ENCODE measurements at places on chromosomes 5 and 9.

- DNase-seq = no peak
These were observed 46.3 kb downstream of the DENND1A start for GRCh38 chr9:123883634-123884033.

DNA sequence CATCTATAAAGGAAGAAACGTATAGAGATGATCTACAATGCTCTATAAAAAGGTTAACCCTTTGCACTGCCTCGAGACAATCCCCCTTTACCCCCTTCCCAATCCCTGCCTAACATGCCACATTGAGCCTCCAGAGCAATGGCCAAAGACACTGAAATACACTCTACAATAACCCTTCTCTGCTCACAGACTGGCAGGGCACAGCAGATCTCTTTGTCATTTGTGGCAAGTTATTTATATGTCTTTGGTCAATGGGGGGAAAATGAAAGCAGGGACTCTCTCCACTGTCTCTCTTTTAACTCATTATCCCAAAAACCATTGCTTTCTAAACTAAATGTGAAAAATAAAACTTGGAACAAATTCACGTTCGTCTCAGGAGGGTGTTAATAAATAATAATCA is 51.7 kb downstream of the PTCH1 start:
- no peak for DNase-seq

GRCh38 chr5:172423379-172424110 is 30.8 kb downstream of the SH3PXD2B start:
- DNase-seq = no peak

DNA sequence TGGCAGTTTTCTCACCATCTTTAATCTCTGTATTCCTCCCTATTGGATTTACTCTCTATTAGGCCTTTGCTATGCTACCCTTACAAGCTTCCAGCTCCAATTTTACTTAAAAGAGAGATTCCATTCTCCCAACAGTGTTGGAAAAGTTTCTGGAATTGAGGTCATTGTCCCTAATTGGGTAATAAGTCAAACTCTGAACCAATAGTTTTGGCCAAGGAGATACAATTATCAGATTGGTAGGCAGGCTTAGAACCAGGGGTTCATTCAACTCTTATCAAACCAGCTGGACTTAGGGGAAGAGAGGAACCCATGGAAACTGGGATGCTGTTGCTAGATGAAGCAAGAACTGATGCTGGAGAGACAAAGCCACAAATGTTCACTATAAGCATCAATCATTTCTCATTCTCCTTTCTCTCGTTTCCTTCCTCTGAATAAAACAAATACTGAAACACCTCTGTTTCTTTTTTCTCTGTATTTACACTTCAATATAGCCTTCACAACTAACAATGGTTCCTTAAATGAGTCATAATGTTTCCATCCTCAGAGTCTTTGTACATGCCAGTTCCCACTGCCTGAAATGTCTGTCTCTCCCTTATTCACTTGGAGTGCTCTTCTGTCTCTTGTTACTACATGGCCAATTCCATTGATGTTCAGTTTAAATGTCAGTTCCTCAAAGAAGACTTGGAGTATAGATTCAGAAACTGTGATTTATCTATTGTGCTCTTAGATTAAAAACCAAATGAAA is 587.3 kb downstream of the GABRG2 start:
- DNase-seq = no peak

DNA sequence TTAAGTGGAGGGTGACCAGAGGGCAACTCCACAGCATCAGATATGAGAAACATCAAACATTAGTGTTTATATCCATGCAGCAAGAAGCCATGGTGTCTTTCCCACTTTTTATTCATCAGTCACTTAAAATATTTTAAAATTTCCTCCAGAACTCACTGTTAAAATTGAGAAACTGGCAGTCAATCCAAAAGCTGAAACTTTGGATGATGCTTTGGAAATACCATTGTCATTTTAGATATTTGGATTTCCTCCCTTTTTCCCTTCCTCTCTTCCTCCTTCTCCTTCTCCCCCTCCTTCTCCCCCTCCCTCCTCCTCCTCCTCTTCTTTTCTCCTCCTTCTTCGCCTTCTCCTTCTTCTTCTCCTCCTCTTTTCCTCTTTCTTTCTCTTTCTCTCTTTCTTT is 33.1 kb upstream of the NTRK2 start:
- DNase-seq = no peak

GRCh38 chr5:120614531-120615180 is 150.6 kb downstream of the PRR16 start:
- no peak for DNase-seq

- DNase-seq = no peak
These were observed 452.0 kb upstream of the ZNF608 start for GRCh38 chr5:125198270-125198974.

GRCh38 chr5:6407558-6408259 is 29.4 kb upstream of the MED10 start:
- no peak for DNase-seq

DNA sequence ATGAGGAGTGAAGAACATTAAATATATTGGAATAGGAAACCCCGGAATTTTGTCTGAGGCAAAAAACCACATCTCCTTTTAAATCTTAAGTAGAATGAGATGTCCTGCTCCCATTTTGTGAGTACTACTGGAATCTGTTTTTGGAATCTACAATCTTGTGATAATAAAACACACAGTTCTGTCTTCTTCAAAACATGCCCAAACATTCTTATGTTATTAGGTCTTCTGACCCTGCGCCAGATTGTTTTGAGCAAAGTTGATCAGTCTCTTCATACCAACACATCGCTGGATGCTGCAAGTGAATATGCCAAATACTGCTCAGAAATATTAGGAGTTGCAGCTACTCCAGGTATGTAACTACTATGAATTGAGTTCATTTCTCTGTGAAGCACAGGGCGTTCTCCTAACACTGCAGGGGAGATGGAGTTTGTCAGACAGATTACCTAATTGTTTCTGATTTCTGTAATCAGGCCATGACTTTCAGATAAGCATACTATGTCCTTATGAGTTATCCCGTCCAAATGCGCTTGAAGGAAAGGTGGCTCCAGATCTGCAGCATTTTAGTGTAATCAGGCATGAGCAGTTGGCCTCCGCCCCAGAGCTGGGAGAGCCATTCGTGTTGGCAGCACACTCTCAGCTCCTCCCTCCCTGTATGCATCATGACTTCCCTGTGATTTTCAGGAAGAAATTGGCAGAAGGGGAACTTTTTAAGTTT is 88.0 kb downstream of the NLN start:
- no peak for DNase-seq

DNA sequence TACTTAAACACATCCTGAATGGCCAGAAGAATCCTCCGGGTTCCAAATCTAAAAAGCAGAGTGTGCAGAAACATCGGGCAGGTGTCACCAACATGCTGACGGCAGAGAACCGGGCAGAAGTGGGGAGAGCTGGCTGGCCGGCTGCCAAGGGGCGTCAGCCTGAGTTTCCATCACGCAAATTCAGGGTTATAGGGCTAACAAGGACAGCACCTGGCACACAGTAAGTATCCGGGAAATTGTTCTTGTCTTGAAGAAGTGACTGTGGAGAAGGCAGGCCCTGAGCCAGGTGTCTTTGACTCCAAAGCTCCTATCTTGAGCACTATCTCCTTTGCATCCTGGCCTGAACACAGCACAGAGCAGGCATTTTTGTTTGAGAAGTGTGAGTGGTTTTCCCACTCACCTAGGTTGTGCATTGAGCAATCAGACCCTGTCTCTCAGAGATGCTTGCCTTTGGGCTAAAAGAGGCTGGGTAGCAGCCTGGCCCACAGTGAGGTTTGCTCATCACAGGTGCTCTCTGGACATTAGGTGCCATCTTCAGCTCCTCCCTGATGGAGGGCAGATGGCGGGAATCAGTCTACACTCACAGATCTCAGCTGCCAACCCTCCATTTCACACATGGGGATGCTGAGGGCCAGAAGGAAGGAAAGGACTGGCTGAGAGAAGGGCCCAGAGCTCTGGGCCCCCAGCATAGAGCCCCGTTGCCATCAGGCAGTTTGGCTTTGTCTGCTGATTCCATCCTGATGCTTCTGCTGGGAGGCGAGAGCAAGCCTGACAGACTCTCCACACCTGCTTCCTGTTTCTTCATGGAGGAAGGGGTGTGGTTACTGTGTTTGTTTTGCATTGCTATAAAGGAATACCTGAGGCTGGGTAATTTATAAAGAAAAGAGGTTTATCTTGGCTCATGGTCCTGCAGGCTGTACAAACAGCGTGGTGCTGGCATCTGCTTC is 52.8 kb downstream of the WHRN start:
- DNase-seq = no peak

DNA sequence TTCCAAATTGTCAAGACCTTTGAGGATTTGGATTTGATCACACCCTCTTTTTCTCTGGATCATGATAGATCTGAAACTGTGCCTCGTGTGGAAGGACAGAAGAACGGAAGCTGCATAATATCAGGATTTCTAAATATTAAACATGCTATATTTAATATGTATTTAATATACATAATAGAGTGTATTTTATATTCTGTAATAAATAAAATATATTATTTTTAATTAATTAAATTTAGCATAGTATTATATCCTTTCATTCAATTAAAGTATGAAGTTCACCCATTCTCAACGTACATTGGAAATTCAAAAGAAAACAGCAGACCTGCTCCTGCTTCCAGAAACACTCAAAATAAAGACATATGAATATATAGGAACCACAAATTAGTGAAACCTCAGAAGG is 70.6 kb upstream of the GLIS3 start:
- no peak for DNase-seq

DNA sequence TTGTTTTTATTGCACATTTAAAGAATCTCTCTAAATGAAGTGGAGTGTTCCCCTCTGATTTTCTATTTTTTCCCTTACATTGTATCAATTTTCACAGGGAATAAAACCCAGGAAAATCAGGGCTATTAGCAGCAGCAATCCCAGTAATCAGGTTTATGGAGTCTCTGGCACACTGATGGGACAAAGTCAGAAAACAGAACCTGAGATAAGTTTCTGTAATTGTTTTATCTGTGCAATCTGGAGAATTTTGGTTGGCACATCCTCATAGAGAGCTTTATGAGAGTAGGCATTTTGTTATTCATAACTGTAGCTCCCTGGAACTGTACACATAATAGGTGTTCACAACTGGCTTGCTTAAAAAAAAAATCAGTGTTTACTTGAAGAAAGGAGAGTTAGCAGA is 96.9 kb upstream of the IL6ST start:
- no peak for DNase-seq

- peak; percentile 45 for DNase-seq
These were observed 36.0 kb downstream of the HMGXB3 start for GRCh38 chr5:150036513-150036912.

- DNase-seq = no peak
These were observed 556.2 kb downstream of the TLE4 start for GRCh38 chr9:80127920-80128319.
